ENCODE measurements at places on chromosomes 11 and 22.

GRCh38 chr11:832529-833113 is at the start of gene CD151:
Gene CD151 (plus strand): TSS chr11:832952. CDS start chr11:836070, 3,118 bp downstream.
- peak; percentile 42 for DNase-seq

GRCh38 chr11:44068180-44068579 is 2.1 kb downstream of the ACCS start:
- no peak for DNase-seq

- DNase-seq = no peak
These were observed 3.8 kb upstream of the CREB3L1 start for GRCh38 chr11:46273511-46274205.

DNA sequence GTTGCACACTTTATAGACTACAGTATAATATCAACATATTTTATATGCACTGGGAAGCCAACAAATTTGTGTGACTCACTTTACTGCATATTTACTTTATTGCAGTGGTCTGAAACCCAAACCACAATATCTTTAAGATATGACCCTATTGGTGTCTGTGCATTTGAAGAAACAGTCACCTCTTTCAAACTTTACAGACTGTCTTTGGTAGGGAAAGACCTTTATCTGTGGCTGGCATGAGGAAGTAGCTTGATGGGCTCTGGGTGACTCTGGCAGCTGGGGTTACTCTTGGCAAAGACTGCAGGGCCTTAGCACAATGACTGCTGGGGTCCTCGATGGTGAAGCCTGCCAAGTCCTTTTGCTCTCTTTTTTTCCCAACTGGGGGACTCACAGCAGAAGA is 21.3 kb upstream of the ABTB2 start:
- no peak for DNase-seq

GRCh38 chr11:70005107-70005818 is 72.9 kb upstream of the ANO1 start:
- no peak for DNase-seq

- no peak for DNase-seq
These were observed 6.5 kb downstream of the APOBEC3A start for GRCh38 chr22:38963872-38964271.

- no peak for DNase-seq
These were observed 38.3 kb upstream of the NNMT start for GRCh38 chr11:114257621-114258558.

- no peak for DNase-seq
These were observed 18.1 kb upstream of the CRTAM start for GRCh38 chr11:122820158-122820557.

GRCh38 chr22:45358127-45358526 is 48.4 kb downstream of the FAM118A start:
- DNase-seq = no peak

GRCh38 chr22:26416670-26417276 is 12.3 kb upstream of the ASPHD2 start:
- no peak for DNase-seq

Data from stimulated activated CD4-positive, alpha-beta T cell treated with anti-CD3 and anti-CD28 coated beads, TNF-alpha, amount 100 ng/mL, for 4 hours (primary cell).